MCF 10A (cell line): ENCODE measurements at places on chromosomes 13 and 19.

DNA sequence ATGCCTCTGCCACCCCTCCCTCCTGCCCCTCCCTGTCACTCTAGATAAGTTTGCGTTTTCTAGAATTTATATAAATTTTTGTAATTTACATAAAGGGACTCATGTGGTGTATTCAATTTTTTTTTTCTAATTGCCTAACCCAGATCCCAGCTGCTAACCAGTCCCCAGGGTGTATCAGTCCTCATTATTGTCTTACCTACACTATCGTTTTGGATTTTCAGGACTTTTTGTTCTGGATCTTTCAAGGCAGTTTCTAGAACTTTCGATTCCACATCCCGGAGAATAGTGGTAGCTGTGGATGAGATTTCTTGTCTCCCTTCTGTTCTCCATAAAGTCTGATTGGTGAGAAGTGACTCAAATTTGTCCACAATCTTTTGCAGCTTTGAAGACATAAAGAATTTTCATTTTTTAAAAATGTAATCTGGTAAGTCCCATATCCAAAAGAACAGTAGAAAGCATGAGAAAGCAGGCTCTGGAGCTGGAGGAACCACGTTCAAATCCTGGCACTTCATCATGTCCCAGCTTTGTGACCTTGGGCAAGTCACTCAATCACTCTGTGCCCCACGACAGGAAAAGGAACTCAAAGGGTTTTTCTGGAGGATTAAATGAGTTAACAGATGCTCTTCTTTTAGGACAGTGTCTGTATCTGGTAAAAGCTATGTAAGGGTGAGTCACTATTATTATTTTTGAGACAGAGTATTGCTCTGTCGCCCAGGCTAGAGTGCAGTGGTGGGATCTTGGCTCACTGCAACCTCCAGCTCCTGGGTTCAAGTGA is 19.7 kb downstream of the ADGRE3 start:
- DNase-seq, result no peak

- DNase-seq, result no peak
Measured at GRCh38 chr19:6728346-6728745, 7.9 kb upstream of the C3 start.

DNA sequence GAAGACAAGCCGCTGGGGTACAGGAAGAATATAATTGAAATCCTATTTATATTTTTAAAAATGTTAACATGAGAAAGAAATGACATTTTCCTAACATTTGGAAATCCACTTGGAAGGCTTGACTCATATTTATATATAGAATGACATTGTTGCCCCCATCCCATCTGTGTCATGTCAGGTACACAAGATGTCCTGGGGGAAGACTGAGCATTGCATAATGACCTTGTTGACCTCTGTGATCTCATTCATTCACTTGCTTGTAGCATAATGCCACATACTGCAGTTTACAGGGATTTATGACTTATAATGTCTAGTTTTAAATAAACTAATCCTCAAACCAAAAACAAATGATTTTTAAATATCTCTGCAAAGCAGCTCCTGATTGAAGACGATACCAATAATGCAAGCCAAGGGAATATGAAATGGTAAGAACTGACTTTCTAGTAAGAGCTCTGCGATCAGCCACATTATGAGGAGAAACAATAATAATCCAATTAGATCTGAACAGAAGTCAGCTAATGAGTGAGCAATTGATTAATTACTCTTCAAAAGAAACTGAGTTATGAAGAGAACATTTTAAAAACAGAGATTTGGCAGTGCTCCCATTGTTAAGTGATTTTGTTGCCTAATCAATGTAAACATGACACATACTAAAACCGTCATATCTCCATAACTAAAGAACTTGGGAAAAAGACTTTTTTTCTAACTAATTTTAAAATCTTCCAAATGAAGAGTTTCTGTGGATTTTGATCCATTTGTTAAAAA is 21.2 kb upstream of the VWA8 start:
- peak; percentile 78 for DNase-seq

DNA sequence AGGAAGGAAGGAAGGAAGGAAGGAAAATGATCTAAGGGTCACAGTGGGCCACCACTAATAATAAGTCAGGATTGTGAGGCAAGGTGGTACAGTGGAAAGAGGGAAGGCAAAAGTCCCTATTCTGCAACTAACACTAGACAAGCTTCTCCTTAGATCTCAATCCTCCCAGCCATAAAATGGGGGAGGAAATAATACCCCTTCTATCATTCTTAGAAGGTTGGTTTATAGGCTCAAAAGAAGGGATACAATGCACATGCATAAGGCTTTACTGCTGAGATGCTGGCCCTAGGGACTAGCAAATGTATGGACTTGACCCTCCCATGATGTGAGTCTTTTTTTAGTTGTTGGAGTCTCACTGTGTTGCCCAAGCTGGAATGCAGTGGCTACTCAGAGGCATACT is 167.7 kb upstream of the ZNF507 start:
- DNase-seq, result no peak

DNA sequence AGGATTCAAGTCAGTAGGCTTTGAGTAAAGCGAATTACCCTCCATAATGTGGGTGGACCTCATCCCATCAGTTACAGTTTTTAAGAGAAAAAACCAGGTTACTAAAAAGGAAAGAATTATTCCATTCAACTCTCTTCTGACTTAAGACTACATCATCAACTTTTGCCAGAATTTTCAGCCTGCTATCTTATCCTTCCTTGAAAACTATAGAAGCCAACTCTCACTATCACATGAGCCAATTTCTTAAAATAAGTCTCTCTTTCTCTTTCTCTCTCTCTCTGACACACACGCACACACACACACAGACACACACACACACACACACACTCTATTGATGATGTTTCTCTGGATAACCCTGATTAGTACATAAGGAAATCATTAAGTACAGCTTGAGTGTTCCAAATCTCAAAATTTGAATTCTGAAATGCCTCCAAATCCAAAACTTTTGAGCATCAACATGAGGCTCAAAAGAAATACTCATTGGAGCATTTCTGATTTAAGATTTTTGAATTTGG is 217.0 kb upstream of the PRR20A start:
- no peak for DNase-seq

- DNase-seq, result no peak
Measured at GRCh38 chr19:928471-929202, 2.8 kb downstream of the ARID3A start.
